ENCODE measurements at places on chromosomes 2 and 18.

DNA sequence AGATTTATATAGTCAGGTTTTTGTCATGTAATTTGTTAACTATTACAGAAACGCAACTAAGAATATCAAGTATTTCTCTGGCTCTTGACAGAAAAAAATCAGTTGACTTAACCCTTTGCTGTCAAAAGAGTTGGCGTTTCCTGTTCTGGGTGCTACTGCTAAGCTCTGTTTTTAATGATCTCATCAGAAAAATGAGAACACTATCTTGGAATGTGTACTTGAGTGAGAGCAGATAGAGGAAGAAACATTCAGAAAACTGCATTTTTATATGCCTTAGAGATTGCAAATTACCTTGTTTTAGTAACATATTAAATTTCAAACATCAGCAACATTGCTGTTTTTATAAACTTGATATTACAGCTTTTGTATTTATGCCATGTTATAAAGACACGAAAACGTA is 297.9 kb downstream of the RDH14 start:
- DNase-seq, result no peak

GRCh38 chr2:238315031-238315595 is 5.2 kb upstream of the TRAF3IP1 start:
- DNase-seq, result no peak

GRCh38 chr18:1006304-1006703 is 101.6 kb downstream of the ADCYAP1 start:
- DNase-seq, result no peak

DNA sequence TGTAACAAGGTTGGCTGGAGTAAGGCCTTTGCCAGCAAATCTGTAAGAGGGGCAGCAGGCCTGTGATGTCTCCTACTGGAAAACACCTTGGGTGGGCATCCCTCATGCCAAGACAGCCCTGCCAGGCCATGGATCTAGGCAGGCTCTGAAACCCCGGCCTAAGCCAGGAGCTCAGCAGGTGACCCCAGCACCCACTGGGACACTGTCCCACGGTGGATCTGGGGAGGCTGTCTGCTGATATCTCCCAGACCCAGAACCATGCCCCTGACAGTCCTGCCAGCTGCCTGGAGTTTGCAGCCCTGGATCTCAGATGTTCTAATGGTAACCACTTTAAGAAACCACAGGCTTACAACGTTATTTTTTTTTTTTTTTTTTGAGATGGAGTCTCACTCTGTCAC is 117.7 kb downstream of the ZNF516 start:
- no peak for DNase-seq

GRCh38 chr18:77066689-77067088 is 65.9 kb downstream of the MBP start:
- DNase-seq, result no peak

DNA sequence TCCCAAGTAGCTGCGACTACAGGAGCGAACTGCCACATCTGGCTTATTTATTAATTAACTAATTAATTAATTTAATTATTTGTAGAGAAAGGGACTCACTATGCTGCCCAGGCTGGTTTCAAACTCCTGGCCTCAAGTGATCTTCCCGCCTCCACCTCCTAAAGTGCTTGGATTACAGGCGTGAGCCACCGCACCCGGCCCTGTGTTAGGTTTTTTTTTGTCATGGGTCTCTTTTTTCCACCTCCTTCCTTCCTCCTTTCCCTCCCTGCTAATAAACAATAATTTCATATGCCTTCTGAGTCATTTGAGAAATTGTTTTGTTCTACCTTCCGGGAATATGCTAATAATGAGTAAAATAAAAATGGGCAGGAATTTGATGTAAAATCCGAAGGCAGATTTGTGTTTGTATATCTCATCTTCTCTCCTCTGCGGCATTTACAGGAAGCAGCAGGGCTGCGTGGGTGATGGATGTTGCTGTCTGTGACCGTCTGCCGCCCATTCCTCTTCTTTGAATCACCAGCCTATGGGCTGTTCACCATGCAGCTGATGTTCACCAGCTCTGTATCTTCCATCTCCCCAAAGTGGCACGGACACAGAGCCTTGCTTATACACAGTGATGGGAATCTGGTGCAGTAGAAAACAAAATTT is 89.9 kb downstream of the ACSL3 start:
- DNase-seq, result no peak

- DNase-seq, result no peak
These were observed 1.1 kb downstream of the FSHR start for GRCh38 chr2:49153252-49153651.

- DNase-seq, result no peak
These were observed 82.6 kb upstream of the TXNDC2 start for GRCh38 chr18:9803063-9803697.

- DNase-seq, result no peak
These were observed 30.6 kb upstream of the EPC2 start for GRCh38 chr2:148614014-148614321.

DNA sequence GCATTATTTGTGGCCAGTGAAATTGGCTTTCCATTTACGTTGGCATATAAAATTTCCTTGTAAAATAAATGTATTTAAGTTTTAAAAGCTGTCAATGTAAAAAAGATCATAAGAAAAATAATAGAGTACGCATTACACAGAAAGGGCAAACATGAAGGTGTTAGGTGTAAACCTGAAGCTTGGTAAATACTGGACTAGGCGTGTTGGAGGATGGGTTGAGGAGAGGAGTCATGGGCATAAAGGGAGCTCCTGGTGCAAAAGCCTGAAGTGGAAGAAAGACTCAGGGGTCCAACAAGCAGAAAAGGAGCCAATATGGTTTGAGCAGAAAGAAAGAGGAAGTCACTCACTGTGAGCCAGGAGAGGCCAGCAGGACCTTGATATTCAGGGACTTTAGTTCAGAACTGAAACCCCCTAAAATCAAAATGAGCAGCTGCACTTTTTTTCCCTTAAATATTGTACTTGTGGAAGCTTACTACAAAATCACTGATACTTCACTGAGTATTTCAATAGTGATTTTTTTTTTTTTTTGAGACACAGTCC is 24.4 kb downstream of the SP5 start:
- DNase-seq, result no peak

- DNase-seq, result no peak
These were observed 3.4 kb downstream of the TMEM18 start for GRCh38 chr2:673615-674320.

- DNase-seq, result no peak
These were observed 187.4 kb downstream of the ALK start for GRCh38 chr2:29733965-29734364.

- DNase-seq, result no peak
These were observed 760.0 kb upstream of the FSHR start for GRCh38 chr2:49914281-49914680.

DNA sequence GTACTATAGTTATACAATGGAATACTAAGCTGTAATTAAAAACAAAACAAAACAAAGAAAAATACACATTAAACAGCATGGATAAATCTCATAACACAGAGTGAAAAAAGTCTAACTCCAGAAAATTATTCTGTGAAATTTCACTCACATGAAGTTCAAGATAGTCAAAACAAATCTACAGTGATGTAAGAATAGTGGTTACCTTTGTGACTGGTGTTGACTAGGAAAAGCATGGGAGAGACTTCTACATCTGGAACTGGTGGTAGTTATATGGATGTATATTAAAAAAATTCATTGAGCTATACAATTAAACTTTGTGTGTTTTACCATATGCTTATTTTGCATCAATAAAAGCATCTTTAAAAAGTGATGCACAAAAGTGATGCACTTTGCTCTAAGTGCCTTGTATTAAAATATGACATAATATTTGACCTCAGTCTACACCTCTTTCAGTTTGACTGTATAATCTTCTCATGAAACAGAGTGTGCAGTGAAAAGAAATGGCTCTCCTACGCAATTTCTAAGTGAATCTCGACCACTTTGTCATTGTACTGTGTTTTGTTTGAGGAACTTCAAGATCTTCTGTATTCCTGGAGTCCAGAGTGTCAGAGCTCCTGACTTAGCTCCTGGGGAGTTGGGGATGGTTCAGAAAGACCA is 28.0 kb downstream of the STAT4 start:
- no peak for DNase-seq

GRCh38 chr18:55706898-55707297 is 118.9 kb upstream of the TCF4 start:
- DNase-seq, result no peak

DNA sequence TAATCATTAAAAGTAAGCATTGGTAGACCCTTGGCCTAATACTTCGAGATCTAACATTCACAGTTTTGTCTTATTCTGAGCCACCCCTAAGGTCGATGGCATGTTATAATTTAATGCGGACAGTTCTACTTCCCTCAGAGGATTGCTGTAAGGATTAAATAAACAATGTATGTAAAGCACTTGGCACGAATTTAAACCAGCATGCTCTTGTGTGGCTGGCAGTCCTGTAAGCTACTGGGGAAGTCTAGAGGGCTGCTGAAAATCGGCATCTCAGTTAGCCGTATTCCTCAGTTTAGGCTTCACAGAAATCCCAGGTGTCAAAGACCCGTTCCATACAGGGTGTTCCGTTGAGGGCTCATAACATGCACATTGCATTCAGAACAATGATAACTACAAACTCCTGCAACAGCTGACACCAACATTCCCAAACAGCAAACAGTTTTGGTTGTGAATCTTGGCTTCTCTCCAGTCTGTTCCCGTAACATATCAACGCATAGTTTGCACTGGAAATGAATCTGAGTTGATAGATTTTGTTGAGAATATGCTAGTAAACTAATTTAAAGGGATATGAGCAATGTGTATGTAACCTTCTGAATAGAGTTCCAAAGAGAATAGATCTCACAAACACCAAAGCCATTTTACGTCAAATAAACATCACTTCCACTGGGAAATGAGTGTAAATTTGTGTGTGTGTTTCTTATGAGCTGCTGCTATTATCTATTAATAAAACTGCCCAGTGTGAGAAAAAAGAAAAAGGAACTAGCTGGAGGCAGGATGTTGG is 52.2 kb upstream of the ACKR3 start:
- no peak for DNase-seq

DNA sequence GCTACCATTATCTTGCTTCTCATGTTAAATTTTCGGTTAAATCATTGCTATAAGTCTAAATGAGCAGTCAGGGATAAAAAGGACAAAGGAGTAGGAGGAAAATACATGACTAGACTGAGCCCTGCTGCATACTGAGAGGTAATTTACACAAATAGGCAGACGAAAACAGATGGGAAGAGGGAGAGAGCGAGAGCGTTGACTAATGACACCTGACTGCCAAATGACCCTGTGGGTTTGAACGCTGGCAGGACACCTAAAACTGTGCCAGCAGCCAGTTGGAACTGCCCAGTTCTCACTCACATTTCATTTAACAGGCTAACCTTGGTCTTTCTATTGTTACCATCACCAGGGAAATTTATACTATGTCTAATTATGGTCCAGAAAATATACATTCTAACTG is 978.2 kb downstream of the CPS1 start:
- peak; percentile 98 for DNase-seq

DNA sequence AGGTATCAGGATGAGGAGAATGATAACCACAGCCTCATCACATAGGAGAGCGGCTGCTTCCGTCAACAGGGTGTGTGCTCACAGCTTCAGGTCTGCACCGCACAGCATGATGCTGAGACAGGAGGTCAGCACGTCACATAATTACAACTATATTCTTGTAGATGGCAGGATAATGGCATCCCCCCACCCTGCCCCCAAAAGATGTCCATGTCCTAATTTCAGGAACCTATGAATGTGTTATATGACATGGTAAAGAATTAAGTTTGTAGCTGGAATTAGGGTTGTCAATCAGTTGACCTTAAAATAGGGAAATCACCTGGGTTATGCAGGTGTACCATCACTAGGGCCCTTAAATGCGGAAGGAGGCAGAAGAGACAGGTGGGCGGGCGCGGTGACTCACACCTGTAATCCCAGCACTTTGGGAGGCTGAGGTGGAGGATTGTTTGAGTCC is 73.9 kb downstream of the ARL4C start:
- no peak for DNase-seq

GRCh38 chr18:76471593-76471992 is 23.4 kb downstream of the ZNF516 start:
- no peak for DNase-seq

DNA sequence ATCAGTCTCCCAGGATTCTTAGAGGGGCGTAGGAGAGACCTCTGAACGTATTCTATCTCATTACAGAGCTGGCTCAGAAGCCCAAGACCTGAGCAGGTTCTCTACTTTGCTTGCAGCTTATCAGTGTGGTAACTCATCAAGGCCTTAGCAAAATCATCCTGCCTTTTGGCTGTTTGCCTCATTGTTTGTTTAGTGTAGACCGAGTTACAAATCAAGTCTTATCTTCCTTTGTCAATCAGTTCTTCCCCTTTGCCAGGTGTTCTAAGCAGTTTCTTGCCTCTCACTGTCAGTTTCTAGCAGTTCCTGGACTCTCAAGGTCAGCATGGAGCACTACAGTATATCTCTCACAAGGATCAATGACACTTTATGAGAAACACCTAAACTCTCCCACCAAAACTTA is 30.9 kb upstream of the NAB1 start:
- DNase-seq, result no peak
